Glomerular endothelial cell (primary cell): ENCODE measurements at places on chromosomes 11 and 22. TPM values are rescaled to one million over a fixed set of nuclear protein-coding genes. Genes with fewer than 3 reads are reported as not detected.

DEUP1 gene
- not detected in 2 replicates for total RNA-seq

NRIP3 gene
- 8.4 and 18.3 TPM in 2 replicates for total RNA-seq

CADM1 gene
- 9.7 and 10.7 TPM in 2 replicates for total RNA-seq

PGM2L1 gene
- 9.8 and 11.4 TPM in 2 replicates for total RNA-seq

- DNase-seq, result no peak
Measured at GRCh38 chr22:29581799-29582198, 886 bp upstream of the NIPSNAP1 start.

DNA sequence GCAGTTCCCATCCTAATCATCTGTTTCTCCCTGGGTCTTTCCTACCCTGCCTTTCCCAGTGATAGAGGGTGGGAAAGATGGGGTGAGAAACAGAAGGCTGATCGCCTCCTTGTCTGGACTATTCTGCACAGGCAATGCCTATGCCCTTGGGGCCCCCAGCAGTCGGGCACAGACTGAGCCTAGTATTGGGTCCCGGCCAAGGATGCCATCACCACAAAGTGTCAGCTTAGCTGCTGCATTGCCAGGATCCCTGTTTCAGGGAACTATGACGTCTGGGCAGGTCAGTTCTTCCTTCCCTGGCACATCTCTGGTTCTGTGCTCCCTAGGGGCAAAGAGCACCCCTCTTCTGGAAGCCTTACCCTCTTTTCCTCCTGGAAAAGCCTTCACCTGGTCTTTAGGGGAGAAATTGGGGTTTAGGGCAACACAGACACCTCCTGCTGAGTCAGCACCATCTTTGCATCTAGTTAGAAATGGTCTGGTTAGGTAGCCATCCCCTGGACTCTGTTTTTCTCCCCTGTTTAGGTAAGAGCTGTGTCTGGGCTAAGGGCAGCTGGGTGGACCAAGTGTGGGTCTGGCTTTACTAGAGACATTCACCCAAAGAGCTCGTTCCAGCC, 2.1 kb downstream of the ADAMTS8 start:
- DNase-seq, result no peak

- DNase-seq, result no peak
Measured at GRCh38 chr11:44626645-44627044, 61.2 kb downstream of the CD82 start.

DNA sequence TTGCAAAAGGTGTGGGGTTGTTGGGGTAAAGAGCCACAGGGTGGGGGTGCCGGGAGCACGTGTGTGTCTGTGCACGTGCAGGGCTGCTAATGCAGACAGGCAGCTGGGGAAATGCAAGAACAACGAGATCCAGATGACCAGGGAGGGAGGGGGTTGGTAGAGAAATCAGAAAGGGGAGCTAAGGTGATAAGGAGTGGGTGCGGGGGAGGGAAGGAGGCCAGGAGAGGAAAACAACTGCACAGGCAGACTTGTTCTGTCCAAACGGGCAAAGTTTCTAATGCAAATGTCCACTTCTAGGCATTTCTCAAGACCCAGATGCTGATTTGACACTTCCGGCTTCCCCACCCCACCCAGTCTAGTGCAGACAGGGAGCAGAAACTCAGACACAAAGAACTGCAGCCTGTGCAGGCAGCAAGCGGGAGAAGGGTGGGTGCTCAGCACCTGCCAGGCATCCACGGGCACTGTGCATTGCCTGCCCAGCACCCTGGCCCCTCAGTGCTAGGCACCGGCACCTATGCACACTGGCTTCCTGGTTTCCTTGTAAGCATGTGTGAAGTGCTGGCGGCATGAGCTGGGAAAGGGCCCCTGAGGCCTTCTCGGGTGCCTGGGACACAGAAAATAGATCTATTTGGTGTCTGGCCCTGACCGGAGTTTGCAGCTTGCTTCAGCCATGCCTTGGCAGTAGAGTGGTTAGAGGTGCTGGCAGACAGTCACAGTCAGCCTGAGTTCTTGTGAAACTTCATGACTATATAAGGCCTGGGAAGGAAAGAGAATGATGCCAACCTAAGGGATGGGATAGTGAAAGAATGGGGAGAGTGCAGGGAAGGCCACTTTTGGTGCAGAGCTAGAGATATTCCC, 220.1 kb upstream of the SORL1-AS1 start:
- DNase-seq, result no peak

DNA sequence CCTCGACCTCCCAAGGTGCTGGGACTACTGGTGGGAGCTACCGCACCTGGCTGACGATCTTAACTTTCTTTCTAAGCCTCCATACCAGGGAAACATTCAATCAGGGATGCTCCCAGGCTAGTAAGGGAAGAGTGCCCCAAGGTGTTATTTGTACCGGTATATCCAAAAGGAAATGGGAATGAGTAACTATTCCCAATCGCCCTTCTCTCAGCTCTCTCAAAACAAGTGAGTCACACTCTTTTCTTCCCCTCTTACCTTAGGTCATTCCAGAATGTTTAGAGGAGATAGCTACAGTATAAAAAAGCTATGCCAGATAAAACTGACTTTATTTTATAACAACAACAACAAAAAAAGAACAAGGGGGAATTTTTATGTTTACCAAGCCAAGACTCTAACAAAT, 13.7 kb downstream of the DCDC1 start:
- no peak for DNase-seq

- DNase-seq, result no peak
Measured at GRCh38 chr22:37207981-37208380, 4.3 kb downstream of the SSTR3 start.
